Putamen (tissue), 1 donor: ENCODE measurements at places on chromosomes 4 and X.

DNA sequence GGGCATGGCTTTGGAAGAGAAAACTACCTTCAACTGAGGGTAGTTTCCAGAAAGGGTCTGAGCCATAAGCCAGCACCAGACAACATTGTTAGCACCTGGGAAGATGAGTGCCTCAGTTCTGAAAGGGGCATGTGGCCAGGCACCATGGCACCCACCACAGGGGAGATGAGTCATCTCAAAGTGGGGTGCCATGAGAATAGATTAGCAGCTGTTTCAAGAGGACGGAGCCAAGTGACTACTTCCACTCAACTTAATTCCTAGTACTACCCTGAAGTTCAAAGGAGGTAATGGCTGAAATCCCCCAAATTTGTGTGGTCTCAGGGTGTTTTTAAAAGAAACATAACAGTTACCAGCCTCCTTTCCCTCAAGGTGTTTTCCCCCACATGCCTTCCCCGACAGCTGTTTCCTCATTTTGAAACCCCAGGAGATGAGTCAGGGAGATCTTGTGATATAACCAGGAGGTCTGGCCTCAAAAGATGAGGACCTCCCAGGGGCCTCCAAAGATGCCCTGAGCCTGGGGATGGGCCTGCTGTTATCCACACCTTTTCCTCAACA is 27.8 kb upstream of the FTHL17 start:
- DNase-seq, result no peak

GRCh38 chrX:86002076-86002896 is 45.1 kb downstream of the CHM start:
- DNase-seq, result no peak

GRCh38 chr4:176193938-176194337 is 1.4 kb downstream of the SPATA4 start:
- DNase-seq, result no peak

- no peak for DNase-seq
Observed at GRCh38 chr4:89737888-89738287, 99.1 kb downstream of the SNCA start.

DNA sequence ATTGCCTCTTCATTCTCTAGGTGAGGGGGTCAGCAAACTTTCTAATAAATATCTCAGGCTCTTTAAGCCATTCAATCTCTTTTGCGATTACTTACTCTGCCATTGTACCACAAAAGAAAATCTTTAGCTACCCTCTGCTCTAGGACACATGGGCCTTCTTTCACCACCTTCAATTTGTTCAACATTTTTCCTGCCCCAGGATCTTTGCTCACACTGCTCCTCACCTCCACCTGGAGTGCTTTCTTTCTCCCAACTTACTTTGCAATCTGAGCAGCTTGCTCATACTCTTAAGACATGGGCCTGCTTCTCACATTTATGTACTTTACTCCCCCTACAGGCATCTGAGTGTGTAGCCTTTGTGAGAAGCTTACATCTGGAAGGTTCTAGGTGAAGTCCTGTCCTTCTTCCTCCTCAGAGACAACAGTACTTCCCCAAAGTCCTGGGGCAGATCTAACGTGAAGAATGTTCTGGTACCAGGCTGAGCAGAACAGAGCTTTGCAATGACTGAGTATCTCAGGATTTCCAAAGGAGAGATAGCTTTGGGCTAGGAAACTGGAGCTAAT is 55.0 kb upstream of the PRDM5 start:
- DNase-seq, result no peak

DNA sequence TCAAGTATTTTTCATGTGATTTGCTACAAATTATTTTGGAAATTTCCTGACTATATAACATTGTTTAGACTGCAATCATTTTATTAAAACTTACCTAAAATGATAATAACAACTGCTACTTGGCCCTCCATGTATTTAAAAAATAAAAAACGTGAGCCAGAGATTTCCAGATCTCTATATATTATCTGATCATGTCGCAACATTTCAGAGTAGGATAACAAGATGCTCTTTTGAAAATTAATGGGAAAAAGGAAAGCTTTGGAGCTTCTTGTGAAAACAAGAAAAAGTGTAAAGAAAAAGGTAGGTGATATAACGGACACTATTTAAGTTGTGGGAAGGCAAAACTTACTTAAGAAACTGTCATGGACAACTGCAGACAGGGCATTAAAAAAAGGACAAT is 14.9 kb upstream of the MAB21L2 start:
- DNase-seq, result no peak
